ENCODE measurements at places on chromosomes 4 and X. TPM values are rescaled to one million over a fixed set of nuclear protein-coding genes. Genes with fewer than 3 reads are reported as not detected.

GRCh38 chr4:30718641-30719453 is 1.3 kb upstream of the PCDH7 start:
- H3K36me3 ChIP-seq = no peaks in the 10 kb centered on the region
- H3K4me1 ChIP-seq = peaks cover 42% of the 10 kb centered on the region
- peak; percentile 49 for DNase-seq
- peaks cover 77% of the 10 kb centered on the region for H3K27me3 ChIP-seq
- no peak overlapping the region for H3K27ac ChIP-seq

DNA sequence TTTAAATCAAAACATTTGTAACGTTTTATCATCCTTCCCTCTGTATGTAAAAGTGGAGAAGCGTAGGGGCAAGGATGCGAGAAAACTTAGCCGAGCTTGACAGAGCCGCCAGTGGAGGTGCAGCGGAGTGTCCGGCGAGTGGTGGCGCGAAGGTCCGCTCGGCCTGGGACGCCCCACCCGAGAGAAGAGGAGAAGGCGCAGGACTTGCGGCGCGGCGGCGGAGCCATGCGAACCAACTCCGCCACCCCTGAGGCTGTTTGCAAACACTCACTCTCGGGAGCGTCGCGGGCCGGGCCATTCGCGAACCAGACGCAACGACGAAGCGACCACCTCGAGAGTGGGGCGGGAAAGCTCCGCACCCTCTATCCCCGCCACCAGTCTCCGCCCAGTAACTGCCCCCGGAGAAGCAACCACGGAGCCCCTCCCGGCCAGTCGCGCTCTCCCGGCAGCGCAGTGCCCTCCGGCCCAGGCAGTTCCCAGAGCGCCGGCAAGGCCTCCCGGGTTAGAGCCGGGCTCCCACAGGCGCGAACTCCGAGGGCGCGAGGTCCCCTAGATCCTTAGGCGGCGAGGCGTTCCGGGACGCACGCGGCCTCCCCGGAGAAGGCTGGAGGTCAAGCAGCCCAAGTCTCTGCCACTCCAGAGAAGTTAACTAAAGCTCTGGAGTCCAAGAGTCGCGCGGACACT is 2.3 kb upstream of the MAB21L2 start:
- H3K36me3 ChIP-seq = no peaks in the 10 kb centered on the region
- H3K4me3 ChIP-seq = no peak overlapping the region
- H3K27ac ChIP-seq = no peak overlapping the region

GRCh38 chrX:147958291-147958690 is 22.8 kb upstream of the FMR1NB start:
- no peaks in the 10 kb centered on the region for H3K27me3 ChIP-seq
- no peaks in the 10 kb centered on the region for H3K4me1 ChIP-seq

DNA sequence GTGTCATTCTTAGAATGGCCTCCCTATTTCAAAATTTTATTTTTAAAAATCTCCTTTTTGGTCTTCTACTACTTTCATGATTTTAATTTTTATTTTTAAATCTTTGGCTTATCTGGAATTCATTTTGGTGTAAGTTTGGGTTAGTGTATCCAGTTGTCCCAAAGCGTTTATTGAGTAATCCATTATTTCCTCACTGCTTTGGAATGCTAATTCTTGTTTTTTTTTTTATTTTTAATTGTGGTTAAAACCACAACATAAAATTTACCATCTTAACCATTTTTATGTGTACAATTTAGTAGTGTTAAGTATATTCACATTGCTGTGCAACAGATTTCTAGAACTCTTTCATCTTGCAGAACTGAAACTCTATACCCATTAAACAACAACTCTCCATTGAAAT is 8.7 kb downstream of the CITED1 start:
- peaks cover 29% of the 10 kb centered on the region for H3K27me3 ChIP-seq
- DNase-seq = no peak
- no peak overlapping the region for H3K27ac ChIP-seq

- H3K27me3 ChIP-seq = no peaks in the 10 kb centered on the region
- no peak overlapping the region for H3K27ac ChIP-seq
- no peaks in the 10 kb centered on the region for H3K4me1 ChIP-seq
- H3K4me3 ChIP-seq = no peak overlapping the region
- H3K36me3 ChIP-seq = no peaks in the 10 kb centered on the region
Observed at GRCh38 chr4:166012129-166013030, 139.3 kb downstream of the TLL1 start.

The SLC25A5 gene
- total RNA-seq = 392 TPM

The ARMCX1 gene
- total RNA-seq = 25.1 TPM

The FGF13 gene
- 3.2 TPM for total RNA-seq

The FGF2 gene
- 6.5 TPM for total RNA-seq

The NLGN4X gene
- 0.45 TPM for total RNA-seq

Data from left lung (tissue), 14 donors.